ENCODE measurements at places on chromosomes 3 and 15.

GRCh38 chr3:47611576-47611975 is 32.9 kb upstream of the CSPG5 start:
- no peak for DNase-seq

DNA sequence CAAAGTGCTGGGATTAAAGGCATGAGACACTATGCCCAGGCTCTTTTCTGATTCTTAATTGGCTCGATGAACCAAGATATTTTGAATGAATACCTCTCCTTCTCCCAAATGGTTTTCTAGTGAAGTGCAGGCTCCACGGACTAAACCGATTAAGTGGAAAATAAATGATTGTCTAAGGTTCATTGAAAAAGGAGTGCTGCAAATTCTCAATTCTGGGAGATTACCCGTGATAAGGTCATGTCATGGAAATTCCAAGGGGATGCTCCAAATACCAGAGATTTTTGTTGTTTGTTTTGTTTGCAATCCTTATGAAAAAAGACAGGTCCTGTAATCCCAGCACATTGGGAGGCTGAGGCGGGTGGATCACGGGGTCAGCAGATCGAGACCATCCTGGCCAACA is 406.9 kb upstream of the TBL1XR1 start:
- no peak for DNase-seq

GRCh38 chr15:74159773-74160172 is 13.7 kb upstream of the ISLR start:
- no peak for DNase-seq

DNA sequence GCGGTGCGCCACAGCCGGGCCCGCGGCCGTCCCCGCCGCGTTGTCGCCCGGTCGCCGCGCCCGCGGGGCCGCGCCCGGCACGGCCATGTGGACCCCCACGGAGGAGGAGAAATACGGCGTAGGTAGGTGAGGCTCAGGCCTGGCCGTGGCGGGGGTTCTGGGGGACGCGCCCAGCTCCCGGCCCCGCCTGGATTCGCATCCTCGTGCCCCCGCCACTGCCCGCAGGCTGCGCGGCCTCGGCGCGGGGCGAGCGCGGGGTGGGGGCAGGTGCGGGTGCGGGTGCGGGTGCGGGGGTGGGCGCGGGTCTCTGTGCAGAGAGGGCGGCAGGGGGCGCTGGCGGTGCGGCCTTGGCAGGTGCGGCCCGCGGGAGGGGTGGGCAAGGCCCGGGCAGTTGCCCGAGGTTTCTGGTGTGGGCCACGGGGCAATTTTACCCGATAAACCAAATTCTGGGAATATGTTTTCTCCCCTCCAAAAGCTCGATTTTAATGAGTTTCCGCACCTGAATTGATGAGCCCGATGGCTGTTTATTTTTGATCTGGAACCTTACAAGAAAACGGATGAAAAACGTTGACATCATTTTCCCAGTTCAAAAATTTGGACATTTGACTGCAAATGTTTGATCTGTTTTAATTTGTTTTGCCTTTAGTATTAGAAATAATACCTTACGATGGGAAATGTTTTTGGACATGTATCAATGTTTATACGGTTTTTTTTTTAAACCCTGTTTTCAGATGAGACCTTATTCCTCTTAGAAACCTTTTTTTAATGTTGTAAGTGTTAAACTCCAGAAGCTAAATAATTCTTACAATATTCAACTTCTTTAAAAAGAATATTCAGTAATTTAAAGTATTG is 678 bp downstream of the DOCK3 start:
- DNase-seq: no peak

DNA sequence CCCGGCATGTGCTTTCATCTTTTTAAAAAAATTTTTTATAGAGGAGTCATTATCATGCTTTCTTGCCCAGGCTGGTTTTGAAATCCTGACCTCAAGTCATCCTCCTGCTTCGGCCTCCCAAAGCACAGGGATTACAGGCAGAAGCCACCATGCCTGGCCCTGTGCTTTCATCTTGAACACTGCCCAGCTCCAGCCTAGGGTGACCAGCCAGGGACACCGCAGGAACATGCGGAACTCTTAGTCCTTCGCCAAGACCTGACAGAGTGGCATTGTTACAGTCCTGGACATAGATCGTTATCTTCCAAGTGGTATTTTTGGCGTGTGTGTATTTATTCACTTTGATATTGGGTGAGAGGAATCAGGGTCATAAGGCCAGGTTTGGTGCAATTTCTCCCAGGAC is 7.9 kb upstream of the FURIN start:
- no peak for DNase-seq

GRCh38 chr3:76198086-76198485 is 412.7 kb upstream of the ZNF717 start:
- DNase-seq: no peak

DNA sequence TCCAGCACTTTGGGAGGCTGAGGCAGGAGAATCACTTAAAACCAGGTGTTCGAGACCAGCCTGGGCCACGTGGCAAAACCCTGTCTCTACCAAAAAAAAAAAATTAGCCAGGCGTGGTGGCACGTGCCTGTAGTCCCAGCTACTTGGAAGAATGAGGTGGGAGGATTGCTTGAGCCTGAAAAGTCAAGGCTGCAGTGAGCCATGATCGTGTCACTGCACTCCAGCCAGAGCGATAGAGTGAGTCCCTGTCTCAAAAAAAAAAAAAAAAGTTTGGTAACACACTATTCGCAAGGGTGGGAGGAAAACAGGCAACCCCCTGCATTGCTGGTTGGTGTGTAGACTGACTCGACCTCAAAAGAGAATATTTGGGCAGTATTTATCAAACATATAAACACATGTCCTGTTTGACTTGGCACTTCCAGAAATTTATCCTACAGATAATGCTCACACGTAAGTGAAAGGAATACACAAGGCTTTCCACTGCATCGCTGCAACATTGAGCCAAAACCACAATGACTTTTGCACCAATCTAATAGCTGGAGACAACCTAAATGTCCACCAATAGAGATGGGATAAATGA is 3.1 kb upstream of the ANPEP start:
- DNase-seq: no peak

GRCh38 chr3:17014709-17015108 is 130.0 kb downstream of the PLCL2 start:
- DNase-seq: no peak

DNA sequence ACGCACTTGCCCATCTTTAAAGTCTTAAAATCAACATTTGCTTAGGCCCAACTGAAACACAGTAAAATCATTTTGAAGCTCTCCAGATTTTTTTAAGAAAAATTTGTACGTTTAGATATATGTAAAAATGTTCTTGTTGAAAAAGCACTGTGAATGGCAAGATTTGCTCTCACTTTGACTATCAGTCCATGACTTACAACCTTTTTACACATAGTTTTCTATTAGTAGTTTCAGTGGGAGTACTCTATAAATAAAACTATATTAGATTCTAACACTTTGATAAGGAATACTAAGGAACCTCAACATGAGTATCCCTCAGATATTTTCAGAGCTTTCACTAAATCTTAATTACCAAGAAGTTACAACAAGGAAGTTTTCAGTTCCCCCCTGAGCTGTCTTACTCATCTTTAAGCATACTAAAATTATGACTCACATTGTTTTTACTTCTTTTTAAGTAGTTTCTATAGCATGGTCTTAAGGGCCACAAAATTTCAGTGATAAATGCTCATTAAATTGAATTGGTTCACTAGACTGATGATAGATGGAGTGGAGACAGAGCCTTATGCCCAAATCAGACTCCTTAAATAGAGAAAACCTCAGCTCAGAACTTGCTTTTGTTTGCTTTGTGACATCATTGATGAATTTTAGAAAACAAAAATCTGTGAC is 31.6 kb upstream of the RAP2B start:
- DNase-seq: no peak

DNA sequence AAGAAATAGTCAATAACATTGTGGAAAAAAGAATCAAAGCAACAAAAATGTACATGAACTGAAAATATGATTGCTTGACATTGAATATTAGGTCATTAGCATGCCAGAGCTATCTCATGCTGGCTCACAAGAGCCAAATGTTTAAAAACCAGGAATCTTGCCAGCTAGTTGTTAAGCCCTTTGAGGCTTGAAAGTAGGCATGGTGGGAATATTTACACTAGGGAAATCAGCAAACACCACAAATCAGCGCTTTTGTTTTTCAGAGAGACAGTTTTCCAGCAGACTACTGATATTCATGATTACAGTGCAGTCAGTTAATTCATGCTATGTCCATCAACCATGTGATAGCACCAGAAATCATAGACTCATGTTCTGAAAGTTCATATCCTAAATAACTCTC is 144.8 kb downstream of the ARPP21 start:
- no peak for DNase-seq

DNA sequence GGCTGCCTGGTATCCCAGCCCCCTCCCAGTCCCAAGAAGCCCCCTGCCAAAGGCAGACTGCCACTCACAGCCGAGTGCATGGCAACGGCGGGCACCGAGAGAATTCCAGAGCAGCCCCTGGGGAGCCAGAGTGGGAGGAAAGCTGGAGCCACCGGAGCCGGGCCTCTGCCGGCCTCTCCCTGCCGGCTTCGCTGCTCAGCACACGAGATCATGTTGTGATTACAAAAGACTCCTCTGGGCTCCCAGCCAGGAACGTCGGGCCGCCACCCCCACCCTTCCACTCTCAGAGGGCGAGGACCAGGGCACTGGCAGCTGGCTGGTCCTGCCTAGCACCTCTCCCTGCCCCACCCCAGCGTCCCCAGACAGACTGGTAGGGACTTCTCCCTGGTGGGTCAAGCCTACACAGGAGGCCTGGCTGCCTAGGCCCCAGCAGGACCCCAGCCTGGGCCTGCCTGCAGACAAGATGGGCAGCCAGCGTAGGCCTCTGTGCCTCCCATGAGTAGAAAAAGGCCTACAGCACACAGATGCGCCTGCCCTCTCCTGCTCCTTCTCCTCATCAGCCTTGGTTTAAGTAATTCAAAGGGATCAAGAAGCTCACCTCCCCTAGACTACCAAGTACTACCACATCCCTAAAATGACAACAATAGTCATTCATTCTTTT is at the start of gene CCDC9B:
Gene CCDC9B, minus strand, starts transcription at position 200 of the 661 bp plus-strand sequence. Its CDS starts 120 bp downstream, at position 80.
- DNase-seq: peak; percentile 78

DNA sequence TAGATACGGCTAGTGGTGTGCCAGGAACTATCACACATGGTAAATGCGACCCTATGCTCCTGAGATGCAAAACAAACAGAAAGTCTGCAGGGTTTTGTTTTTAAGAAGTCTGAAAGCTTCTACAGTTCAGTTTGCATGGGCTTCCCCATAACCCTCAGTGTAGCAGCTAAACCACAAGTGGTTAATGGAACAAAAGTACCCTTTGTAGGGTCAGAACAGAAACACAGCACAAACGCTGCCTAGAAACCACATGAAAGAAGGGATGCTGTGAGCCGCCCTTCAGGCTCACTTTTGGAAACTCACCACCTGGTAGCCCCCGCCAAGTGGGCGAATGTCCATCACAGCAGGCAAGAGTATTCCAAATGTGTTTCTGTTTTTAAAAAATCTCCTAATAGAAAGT is 46.2 kb downstream of the CTDSPL start:
- no peak for DNase-seq

DNA sequence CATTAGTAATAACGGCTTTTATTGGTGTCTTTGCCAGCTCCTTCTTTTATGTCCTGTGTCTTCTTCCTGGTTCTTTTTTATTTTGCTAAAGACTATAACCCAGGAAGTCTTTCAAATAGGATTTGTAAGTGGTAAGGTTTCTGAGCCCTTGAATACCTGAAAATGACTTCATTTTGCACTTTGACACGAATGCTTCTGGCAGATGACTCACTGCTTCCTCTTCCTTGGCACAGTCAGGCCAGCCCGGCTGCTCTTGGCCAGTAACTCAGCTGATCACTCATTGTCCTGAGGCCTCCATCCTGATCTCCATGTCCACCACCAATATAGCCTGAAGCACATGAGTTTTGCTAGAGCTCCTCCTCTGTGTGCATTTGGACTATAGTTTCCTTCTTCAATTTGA is 48.7 kb upstream of the NR2E3 start:
- no peak for DNase-seq

- DNase-seq: no peak
Observed at GRCh38 chr3:136626493-136626892, 125.7 kb downstream of the STAG1 start.

GRCh38 chr15:27623149-27623548 is 476.0 kb downstream of the OCA2 start:
- DNase-seq: no peak

GRCh38 chr3:158314426-158315357 is 204.8 kb downstream of the RSRC1 start:
- no peak for DNase-seq

GRCh38 chr3:71784201-71784913 is 591 bp downstream of the PROK2 start:
- DNase-seq: no peak

DNA sequence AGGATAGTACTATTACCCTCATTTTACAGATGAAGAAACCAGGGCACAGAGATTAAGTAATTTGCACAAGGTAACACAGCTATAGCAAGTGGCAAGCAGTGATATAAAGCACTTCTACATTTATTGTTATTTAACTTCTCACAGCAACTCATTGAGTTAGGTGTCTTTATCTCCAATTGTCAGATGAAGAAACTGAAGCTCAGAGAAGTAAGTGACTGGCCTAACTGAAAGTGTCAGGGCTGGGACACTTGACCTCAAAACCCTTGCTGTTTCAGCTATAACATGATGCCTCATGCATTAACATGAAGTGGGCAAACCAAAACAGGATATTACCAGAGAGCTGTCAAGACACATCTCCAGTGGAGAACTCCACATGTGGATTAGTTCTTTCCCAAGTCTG is 65.8 kb upstream of the LEKR1 start:
- DNase-seq: no peak

GRCh38 chr3:54659347-54659746 is 268.5 kb downstream of the LRTM1 start:
- DNase-seq: no peak

- no peak for DNase-seq
Observed at GRCh38 chr3:58084166-58084565, 75.9 kb downstream of the FLNB start.

DNA sequence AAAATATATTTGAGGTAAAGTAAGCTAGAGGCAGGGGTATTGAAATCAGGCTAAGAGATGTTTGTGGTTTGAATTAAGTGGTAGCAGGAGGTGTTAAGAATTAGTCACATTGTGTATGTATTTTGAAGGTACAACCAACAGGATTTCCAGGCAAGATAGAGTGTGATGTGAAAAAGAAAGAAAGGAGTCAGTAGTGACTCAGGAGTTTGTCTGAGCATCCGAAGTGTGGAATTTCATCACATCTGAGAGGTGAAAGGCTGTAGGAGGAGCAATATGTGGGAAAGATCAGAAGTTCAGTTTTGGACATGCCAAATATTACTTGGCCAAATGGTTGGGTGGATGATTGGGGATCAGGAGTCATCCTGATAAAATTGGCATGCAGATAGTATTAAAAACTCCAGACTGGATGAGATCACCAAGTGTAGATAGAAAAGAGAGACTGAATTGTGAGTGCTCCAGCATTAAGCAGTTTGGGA is 32.1 kb upstream of the EBLN2 start:
- DNase-seq: no peak

- no peak for DNase-seq
Observed at GRCh38 chr3:42157540-42158538, 66.7 kb downstream of the TRAK1 start.

- DNase-seq: no peak
Observed at GRCh38 chr15:68897016-68897415, 33.3 kb upstream of the SPESP1 start.

Data from left forelimb (tissue), 1 donor.